T-helper 22 cell (primary cell): ENCODE measurements at places on chromosomes 6 and 20.

GRCh38 chr6:129281168-129281796 is 398.3 kb downstream of the LAMA2 start:
- DNase-seq = no peak

GRCh38 chr20:48314925-48315592 is 512.7 kb downstream of the PREX1 start:
- DNase-seq = no peak

DNA sequence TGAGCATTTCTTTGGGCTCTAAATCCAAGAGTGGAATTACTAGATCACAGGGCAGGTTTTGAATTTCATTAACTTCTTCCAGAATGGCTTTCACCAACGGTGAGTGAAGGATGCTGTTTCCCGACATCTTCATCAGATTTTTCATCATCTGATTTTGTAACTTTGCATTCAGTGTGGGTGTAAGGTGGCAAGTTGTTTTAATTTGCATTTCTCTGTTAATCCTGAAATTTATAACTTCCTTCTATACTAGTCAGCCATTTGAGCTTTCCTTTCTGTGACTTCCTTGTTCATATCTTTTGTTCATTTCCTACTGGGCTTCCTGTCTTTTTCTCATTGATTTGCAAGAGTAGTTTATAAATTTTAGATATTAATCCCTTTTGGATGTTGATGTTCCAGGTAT is 18.7 kb upstream of the HCK start:
- DNase-seq = no peak

- no peak for DNase-seq
Observed at GRCh38 chr6:16653226-16653625, 108.0 kb downstream of the ATXN1 start.

DNA sequence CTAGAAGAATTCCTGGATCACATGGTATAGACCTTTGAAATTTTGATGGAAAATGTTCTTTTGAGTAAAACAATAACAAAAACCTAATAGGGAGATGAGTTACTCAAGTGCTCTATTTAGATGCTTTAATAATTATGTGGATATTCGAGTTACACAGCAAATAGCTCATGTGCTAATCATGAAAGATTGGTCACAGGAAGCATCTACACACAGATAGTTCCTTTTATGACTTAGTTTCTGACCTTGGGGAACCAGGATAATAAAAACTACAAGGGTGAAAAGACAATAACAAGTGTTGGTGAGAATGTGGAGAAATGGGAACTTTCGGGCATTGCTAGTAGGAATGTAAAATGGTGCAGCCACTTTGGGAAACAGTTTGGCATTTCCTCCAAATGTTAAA is 19.7 kb downstream of the UBE2V1 start:
- no peak for DNase-seq

DNA sequence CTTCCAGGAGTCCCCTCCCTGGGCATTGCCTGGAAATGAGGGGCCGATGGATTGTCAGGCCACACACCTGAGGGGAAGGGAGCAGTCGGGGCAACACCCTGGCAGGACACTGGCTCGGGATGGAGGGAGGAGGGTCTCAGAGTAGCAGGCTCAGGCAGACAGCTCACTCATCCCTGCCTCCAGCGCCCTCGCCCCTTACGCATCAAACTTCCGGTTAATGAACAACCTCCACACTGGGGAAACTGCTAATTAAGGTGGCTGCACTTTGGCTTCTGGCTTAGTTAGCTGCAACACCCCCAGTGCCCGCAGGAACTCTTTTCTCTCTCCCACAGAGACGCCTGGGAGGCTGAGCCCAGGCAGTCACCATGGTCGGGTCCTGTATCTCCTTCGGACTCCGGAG is 13.4 kb upstream of the CHRNA4 start:
- DNase-seq = no peak

DNA sequence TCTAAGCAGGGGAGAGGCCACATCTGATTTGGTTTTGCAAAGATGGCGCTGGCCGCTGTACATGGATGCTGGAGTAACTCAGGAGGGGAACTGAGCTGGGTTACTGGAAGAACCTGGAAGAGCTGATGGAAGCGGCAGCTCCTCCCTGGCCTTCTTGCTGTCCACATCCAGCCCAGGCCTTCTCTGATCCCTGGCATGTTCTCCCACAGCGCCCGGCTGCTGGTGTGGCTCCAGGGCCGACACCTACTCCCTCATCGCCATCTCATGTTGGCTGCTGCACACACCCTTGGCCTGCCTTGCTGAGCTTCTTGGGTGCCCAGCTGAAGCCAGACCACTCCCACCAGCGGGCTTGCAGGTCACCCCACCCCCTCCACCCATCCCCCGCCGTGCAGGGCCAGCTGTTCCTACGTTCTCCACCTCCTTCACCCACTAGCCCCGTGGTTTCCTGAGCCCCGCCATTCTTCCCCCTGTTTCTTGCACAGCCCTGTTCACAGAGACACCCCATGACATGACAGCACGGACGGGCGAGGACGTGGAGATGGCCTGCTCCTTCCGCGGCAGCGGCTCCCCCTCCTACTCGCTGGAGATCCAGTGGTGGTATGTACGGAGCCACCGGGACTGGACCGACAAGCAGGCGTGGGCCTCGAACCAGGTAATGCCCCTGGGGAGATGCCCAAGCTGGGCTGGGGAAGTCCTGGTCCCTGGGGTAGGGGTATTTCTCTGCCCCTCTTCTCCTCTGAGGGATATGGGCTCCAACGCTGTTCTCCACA is 28.4 kb downstream of the VSTM2L start:
- DNase-seq = no peak
